ENCODE measurements at places on chromosomes 3 and 15.
A peak's percentile ranks its signal among the peaks of the same experiment; 100 is the strongest.

DNA sequence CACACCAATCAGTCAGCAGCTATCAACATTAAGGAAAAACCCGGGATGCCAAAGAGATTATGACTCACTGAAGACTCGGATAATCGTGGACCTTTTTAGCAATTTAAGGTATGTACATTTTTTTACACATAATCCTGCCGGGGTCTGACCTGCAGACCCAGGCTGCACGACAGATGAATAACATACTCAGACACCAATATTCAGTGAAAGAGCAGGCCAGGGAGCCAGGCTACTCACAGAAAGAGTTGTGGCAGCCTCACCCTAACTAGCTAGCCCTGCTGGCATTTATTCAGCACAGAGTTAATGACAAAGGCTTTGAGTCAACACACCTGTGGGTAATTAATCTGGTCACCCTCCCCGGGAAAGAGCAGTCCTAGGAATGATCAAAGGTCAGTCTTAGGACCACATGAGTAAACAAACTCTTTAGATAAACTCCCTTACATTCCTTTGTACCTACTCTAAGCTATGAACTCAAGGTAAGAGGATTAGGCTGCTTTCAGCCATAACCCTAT is 727.5 kb downstream of the TBL1XR1 start:
- DNase-seq: no peak

DNA sequence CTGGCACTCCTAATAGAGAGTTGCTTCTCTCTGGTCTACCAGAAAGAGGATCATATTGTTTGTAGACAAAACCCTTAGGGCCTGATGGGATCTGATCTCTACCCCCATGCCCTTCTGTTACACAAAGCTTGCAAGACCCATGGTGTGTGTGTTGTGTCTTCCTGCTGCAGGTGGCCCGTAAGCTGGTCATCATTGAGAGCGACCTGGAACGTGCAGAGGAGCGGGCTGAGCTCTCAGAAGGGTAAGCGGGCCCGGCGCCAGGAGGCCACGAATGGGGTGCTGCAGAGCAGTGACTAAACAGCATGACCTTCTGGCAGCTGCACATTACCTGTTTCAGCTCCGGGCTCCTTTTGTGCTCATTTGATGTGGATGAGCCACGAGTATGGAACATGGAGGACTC is 18.2 kb downstream of the TPM1 start:
- no peak for DNase-seq

GRCh38 chr15:24763891-24764290 is 88.3 kb downstream of the NPAP1 start:
- no peak for DNase-seq

DNA sequence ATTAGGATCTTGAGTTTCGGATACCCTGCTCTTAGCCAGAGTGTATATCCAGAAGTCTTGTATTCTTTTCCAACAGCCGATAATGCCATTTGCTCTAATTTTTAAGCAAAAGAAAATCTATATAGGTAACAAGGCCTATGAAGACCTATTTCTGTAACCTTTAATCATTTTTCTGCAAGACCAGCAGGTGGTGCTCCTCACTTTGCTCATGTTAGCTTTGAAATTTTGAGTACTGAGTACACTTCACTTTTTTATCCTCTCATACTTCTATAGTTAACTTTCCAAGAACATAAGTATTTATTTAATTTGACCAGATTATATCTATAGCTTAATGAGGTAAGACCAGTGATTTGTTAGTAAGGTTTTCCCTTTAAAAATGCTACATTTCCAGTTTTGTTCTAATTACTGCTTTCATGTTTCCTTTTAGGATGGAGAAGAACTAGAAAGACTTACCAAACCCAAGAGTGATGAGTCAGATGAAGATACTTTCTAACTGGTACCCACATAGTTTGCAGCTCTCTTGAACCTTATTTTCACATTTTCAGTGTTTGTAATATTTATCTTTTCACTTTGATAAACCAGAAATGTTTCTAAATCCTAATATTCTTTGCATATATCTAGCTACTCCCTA is 20.5 kb downstream of the SLC35A5 start:
- peak; percentile 8 for DNase-seq

GRCh38 chr3:28978092-28978491 is 302.8 kb upstream of the RBMS3 start:
- DNase-seq: no peak

DNA sequence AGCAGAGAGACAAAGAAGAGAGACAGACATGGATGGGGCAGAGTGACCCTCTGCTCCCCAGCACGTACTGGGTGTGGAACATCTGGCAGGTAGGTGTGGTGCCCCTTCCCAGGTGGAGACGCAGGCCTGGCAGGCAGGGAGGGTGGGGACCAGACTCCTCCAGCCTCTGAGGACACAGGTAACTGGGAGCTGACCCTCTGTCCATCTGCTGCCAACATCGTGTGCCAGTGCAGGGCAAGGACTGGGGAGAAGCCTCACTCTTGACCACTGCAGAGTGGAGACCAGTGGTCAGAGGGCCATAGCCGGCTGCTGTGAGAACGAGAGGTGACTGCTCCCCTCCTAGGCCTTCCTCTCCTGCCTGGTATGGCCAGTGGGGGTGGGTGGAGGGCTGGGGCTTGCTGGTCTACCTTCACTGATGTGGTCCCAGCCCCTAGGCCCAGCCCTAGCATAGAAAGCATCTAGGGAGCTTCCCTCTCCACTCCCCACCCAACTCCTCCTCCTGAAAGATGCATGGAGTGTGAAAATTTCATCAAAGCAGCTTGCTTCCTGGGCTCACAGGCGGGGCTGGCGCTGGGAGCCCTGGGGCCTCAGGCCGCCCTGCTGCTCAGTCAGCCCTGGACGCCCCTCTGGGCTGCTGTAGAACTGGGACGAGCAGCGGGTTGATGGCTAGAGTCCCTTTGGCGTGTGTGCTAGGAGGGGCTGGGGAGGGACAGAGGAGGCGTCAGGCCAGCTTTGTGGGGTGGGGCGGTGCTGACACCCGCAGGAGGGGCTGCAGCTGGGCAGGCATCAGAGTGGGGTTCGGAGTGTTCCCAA is 90.3 kb downstream of the PLXNA1 start:
- no peak for DNase-seq

- no peak for DNase-seq
These were observed 605.7 kb upstream of the CFAP20DC start for GRCh38 chr3:59655418-59656015.

DNA sequence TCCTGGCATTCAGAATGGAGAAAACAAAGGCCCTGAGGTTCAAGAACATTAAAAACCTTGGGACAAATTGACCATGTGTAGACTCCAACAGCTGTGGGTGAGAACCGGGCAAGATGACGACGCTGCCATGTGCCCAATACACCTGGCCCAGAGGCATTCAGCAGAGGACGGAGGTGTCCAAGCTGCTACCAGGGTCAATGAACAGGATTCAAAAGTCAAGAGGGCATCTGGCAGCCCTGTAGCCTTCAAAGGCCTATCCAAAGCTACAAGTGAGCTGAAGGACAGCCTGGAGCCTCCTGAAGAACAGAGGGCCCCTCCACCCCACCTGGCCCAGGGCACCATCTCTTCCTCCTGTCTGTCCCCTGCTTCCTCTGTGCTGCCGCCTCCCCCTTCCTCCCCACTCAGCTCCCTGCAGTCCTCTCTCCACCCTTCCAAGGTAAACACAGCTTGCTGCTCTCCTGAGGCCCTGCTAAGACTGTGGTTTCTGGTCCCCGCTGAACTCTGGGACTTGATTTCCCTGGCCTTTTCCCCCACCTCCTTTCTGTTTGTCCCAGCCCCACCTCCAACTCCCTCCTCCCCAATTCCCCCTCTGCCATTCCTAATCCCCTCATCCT is 57.5 kb downstream of the HMCES start:
- no peak for DNase-seq
